Activated CD4-positive, alpha-beta T cell treated with anti-CD3 and anti-CD28 coated beads for 48 hours (primary cell): ENCODE measurements at places on chromosomes 16 and 17.
A peak's percentile ranks its signal among the peaks of the same experiment; 100 is the strongest.

DNA sequence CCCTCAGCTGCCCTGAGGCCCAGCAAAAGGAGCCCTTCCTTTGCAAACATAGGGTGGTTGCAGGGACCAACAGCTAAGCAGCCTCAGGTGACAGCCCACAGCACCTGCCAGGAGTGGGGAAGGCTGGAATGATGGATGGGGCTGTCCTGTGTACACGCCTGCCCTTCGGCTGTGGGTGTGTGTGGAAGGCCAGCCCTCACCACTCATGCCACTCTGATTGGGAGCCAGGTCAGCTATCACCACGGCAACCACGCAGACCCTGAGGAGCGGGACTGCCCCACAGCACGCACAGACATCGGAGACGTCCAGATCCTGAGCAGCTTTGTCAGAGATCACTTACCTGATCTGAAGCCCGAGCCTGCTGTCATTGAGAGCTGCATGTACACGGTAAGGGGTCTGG, 11.9 kb downstream of the PIPOX start:
- no peak for DNase-seq

- no peak for DNase-seq
Observed at GRCh38 chr16:65751622-65752521, 614.6 kb upstream of the CDH5 start.

DNA sequence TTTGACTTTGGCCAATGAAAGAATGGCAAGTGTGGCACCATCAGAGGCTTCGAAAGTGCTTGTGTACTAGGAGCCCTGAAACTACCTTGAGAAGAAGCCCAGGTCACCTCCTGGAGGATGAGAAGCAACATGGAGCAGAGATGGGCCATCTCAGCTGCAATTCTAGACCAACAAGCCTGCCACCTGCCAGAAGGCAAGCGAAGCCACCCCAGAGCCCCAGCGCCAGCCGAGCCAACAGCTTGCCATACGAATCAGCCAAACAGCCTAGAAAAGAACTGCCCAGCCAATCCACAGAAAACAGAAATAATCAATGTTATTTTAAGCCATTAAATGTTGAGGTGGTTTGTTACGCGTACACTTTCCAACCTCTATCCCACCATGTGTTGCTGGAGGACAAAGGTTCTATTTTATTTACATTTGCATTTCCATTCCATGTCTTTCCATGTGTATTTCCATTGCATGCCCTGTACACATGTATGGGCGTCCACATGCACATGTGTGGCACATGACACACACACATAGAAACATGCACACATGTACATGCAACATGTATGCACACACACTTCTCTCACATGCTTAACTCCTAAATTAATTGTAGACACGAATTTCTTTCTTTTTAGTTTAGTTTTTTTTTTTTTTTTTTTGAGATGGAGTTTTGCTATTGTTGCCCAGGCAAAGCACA, 144.3 kb upstream of the TNRC6C start:
- DNase-seq, result no peak

DNA sequence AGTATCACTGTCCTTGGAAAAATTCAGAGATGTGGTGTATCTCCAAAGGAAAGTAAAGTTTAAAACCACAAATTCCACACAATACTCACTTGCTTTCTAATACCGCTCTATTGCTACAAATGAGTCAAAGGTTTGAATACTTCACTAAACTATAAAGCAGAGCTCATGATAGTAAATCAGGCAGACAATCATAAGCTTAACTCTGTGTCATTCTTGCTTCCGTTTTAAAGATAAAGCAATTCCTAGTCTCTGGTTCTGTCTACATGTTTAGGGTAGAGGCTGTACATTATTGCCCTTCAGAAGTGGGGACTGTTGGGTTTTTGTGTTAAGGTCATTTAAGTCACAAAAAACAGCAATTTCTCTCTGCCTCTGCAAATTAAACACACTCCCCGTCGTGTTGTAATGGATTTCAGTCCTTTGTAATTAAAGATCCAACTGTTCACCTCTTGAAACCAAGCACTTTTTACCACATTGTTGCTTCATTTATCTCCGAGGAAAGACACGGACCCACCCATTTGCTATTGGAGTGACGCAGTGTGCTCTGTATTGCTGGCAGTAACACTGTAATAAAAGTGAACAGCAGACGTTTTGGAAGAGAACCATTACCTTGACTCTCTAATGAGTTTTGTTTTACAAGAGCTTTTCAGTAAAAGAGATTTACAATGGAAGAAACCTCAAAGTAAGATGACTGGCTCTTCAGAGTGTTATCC, 83.1 kb upstream of the CNTNAP4 start:
- DNase-seq, result no peak

- DNase-seq, result no peak
Observed at GRCh38 chr17:18859256-18859655, 1.3 kb downstream of the PRPSAP2 start.

- DNase-seq, result no peak
Observed at GRCh38 chr17:63275971-63276745, 169.9 kb downstream of the CYB561 start.

GRCh38 chr16:12265108-12265507, 288.6 kb downstream of the SNX29 start:
- DNase-seq, result no peak

GRCh38 chr17:75594499-75595283, 7.1 kb downstream of the MYO15B start:
- no peak for DNase-seq

- peak; percentile 70 for DNase-seq
Observed at GRCh38 chr17:74749279-74750038, 1.0 kb downstream of the NHERF1 start.

DNA sequence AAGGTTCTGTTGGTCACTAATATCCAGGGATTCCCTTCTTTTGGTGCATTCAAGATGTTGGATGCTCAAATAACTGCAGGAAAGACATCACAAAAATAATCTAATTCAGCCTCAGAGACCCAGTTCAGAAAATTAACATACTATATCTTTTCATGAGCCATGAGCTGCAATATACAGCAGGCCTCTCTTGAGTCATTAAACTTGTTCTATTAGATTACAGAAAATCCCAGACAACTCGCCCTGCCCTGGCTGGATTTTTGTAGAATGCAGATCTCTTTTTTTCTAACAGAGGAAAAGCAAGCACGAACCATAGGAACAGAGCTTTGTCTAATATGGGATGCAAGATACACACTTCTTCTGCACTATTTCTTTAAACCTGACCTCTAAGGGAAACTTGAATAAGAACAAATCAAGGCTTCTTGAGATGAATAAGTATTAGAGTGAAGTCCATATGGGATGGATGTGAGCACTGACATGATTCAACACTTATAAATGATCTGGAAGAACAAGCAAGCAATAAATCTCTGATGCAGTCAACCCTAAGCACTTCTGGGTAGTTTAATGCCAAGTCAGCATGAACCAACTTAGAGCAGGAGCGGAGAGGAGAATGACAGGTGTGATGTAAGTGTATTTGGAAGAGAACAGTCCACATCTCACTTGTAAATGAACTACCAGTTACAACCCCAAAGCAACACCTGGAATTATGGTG, 70.7 kb upstream of the GNAO1 start:
- no peak for DNase-seq
